ENCODE measurements at places on chromosomes 3 and 15.

- no peak for DNase-seq
Measured at GRCh38 chr3:189058071-189058470, 113.7 kb upstream of the TPRG1 start.

DNA sequence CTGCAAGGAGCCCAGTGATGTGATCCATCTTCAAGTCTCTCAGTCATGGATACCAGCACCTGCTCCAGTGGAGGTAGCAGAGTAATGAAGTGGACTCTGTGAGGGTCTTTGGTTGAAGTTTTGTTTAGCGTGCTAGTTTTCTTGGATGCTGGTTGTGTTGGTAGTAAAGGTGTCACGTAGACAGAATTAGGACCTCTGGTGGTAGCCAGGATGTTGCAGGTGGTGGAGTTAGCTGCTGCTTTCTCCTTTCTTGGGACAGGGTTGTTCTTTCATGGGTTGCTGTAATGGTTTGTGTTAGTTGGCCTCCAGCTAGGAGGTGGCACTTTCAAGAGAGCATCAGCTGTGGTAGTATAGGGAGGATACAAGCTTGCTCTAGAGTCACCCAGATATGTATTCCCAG is 125.2 kb downstream of the ANXA2 start:
- no peak for DNase-seq

GRCh38 chr15:82810061-82810889 is 847 bp downstream of the WHAMM start:
- DNase-seq = no peak

DNA sequence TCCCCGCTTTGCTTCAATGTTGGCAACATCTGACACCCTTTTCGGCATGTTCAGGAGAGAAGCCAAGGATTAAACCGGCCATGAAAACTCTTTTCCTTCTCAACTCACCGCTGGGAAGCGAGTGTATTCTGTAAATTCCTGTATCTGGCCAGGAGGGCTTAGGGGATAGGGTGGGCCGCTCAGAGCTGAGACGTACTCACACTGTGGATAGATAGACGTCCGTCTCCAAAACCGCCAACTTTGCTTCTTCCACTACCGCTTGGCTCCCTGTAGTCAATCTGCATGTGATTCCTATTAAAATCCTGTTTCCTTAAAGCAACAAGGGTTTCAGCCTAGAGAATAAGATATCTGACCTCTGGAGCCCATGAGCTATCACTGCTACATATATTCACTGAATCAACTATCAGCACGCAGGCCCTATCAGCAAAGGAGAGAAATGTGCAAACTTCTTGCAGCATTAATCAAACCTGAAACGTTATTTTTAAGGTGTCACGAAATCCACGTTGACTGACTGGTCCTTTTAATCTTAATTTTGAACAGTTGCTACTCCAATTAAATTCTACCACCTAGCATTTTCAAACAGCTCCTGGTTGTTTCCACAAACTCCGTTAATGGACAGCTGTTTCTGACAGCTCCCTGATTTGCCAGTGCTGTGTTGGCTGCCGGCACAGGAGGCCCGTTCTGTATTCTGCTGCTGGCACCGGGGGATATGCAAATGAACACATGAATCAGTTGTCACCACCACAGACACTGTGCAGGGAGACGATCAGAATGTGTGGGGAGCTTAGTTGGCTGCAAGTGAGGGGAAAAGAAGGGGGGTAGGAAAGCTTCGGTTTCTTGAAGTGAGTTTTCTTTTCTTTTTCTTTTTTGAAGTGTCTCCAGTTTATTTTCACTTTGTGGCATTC is 438.9 kb upstream of the ARRDC4 start:
- no peak for DNase-seq

DNA sequence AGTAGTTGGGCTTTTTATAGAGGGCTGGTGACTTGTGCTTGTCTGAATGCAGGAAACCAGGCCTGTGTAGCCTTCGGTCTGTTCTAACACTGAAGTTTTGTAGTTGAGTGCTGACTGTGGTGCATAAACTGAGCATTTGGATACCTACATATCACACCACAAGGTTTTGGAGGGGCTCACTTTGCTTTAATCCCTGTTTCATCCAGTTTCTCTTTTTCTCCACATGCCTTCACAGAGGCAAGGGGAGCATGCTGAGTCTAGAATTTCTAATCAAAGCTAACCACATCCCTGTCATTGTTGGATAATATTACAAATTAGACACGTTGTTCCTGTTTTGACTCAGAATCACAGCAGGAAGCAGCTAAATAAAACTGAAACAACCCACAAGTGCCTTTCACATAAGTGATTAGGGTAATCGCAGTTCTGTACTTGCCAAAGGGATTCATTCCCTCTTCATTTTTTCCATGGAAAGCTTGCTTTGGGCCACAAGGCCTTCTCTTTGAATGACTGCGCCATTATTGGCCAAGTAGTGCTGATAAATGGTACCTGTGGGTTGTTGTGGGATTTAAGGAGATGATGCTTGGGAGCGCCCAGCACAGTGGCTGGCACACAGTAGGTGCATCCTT is 48.9 kb downstream of the TGFBR2 start:
- no peak for DNase-seq

Measured in NCI-H1092 (cell line).